ENCODE measurements at places on chromosomes 7 and 10.

GRCh38 chr7:15686295-15686956 is at the start of gene MEOX2:
Gene MEOX2, minus strand, starts transcription at chr7:15686683. Its CDS starts 281 bp downstream, at chr7:15686402.
- peak; percentile 30 for DNase-seq

DNA sequence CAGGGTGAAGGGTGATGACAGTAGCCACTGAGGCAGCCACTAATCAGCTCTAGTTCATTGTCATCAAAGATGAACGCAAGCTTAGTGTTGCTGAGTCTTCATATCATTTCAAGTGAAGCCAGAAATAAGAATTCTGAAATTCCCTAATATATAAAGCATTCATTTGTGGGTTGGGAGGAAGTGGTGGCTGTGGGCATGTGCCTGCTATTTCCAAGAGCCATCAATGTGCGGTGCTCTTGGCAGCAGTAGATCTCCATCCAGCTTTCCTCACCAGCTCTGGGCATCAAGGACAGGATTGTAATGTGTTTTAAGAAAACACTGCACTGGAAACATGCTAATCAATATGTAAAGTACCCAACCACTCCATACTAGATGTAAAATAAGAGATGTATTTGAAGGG is 202.5 kb upstream of the AHR start:
- DNase-seq: peak; percentile 21

- DNase-seq: no peak
These were observed 672.3 kb downstream of the TNS3 start for GRCh38 chr7:46909601-46910051.

GRCh38 chr7:19116121-19117090 is 1.0 kb downstream of the TWIST1 start:
- DNase-seq: peak; percentile 43

DNA sequence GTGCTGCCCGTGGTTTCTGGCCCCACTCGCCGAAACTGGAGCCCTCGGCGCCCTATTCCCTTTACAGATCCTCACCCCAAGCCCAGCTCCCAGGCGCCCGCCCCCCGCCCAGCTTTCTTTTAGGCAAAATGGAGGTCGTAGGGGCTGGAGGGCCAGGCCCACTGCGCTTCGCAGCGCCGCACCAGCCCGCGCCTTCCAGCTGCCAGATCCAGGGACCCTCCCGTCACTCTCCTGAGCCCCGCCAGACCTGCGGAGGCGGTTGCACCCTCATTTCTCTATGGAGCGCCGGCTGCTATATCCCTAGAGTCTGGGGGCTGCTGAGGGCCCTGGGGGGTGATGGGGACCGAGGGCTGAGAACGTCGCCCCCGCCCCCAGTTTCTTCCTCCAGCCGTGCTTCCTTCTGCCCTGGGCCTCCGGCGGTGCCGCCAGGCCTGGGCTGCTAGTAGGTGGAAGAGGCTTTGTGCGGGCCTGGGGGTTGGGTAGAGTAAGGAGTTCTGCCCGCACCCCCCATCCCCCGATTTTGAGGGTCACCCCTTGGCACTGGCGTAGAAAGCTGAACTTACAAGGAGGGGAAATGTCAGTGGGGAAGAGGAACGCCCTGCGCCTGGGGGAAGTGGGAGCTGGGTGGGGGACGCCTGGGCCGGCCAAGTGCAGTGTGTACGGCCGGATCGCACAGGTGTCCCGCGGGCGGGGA is 1.0 kb downstream of the GNB2 start:
- DNase-seq: peak; percentile 60

GRCh38 chr7:80748363-80749042 is 110.1 kb downstream of the CD36 start:
- DNase-seq: no peak
